Activated CD8-positive, alpha-beta T cell treated with anti-CD3 and anti-CD28 coated beads, Interleukin-2, amount 10 ng/mL, durations not matched to agents 7 days and 5 days (primary cell): ENCODE measurements at places on chromosomes 7 and 10. TPM values are rescaled to one million over a fixed set of nuclear protein-coding genes. Genes with fewer than 3 reads are reported as not detected.

DNA sequence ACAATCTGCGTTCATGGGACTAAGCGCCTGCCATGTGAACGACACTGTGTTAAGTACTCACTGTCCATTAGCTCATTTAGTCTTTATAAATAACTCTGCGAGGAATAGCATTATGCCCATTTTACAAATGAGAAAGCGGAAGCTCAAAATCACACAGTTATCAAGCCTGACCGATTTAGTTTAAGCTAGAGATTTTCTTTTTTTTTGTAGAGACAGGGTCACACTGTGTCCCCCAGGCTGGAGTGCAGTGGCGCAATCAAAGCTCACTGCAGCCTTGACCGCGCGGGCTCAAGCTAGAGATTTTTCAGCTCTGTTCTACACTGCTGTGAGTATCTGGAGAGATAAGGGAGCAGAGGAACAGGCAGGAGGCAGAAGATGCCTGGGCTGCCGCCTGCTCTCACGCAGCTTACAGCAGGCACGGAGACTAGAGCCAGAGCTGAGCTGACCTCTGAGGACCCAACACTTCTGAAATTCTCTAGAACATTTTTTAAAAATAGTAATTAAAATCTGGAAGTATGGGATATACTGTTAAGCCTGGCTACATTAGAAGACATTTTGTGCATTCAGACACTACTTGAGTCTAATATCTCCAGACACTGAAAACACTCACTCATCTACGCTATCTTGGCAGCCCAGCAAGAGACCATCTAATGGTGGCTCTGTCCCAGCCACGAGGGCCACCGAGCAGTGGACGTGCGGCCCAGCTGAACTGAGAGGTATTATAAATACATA, 38.7 kb downstream of the GNA12 start:
- DNase-seq = no peak

RINT1 gene
- 21.9 TPM for total RNA-seq

IFIT2 gene
- 7.3 TPM for total RNA-seq

DNA sequence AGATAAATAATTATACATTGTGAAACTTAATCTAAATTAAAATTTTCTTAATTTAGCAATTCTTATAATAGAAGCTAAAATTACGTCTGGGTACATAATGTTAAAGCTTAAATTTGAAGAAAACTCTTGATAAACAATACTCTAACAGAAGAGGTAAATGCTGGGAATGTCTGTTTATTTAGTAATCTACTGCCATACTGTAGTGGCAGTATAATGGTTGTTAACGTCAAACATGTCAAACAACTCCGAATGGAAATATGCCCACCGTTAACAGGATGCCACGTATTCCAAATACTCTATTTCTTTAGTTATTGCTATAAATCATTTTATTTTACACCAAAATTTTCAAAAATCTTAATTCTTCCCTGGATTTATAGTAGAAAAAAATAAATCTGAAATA, 40.0 kb upstream of the PTPN12 start:
- no peak for DNase-seq

FUOM gene
- total RNA-seq = 13.4 TPM

GRCh38 chr10:52664629-52665028, 108.0 kb downstream of the MBL2 start:
- no peak for DNase-seq

IFIT1B gene
- total RNA-seq = not detected

DNA sequence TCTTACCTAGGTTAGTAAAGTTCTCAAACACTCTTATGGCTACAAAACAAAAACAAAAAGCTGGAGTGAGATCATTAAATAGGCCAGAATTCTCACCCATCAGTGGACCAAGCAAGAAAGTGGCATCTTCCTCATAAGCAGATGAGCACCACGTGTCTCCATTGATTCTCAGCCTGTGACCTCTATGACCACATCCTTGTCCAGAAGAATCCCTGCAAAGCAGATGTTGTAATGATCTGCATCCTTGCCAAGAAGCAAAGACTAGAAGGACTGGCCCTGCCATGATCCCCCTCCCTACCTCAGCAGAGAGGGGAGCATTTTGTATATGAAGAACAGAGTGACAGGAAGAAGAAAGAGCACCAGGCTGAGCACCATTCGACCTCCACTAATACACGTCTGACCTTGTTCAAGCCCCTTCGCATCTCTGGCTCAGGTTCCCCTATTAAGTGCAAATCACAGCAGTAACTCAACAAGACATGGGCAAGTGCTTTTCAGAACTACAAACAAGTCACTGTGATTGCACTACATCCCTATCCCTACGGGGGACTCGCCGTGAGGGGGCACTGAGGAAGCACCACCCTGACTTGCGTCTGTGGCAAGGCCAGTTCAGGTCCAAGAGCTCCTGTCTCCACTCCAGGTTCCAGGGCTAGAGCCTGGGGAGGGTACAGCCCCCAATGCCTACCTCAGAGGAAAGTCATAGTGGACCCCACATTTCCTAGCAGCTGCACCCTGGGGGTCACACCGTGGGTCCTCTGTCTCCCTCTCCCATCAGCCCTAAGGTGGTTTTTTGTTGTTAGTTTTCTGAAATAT, 22.2 kb upstream of the RASSF4 start:
- no peak for DNase-seq
